Stimulated activated CD4-positive, alpha-beta T cell treated with anti-CD3 and anti-CD28 coated beads, Interleukin-4, amount 100 ng/mL, for 1 hour (primary cell): ENCODE measurements at places on chromosomes 6 and 20.
A peak's percentile ranks its signal among the peaks of the same experiment; 100 is the strongest.

DNA sequence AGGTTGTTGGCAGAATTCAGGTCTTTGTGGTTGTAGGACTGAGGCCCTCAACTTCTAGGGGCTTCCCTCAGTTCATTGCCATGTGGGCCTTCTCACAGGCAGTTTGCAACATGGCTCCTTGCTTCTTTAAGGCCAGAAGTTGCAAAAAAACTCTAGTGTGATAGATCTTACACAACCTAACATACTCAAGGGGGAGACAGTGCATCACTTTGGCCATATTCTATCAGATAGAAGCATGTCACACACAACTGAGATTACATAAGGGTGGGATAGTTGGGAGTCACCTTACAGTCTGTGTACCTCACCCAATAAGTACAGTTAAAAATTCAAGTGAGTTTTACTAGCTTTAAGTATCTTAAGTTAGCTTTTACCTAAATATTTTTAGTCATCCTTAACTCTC is 1.6 kb downstream of the SIRPD start:
- no peak for DNase-seq

DNA sequence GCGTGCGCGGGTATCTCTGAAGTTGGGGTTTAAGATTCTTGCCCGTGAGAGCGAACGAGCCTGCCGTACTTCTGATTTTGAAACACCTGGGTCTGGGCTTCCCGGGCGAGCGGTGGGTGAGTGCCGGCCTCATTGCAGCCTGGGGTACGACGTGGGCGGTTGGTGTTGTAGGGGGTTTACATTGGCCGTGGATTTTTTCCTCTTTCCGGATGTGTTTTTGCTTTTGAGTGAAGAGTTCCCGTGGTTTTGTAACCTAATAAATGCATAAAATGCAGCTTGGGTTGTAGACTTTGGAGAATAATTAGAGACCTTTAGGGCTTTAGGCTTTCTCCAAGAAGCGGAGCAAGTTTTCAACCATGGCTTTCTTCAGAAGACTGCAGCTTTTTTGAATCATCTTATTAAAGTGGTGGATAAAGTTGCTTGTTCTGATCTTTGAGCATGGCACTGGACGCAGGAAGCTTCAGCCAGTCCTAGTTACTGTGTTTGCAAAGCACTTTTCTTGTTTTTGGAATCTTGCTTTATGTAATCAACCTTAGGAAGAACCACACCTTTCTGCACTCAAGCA is 314 bp downstream of the FARS2 start:
- DNase-seq: no peak

GRCh38 chr6:96911171-96911570 is 13.4 kb upstream of the KLHL32 start:
- DNase-seq: no peak

DNA sequence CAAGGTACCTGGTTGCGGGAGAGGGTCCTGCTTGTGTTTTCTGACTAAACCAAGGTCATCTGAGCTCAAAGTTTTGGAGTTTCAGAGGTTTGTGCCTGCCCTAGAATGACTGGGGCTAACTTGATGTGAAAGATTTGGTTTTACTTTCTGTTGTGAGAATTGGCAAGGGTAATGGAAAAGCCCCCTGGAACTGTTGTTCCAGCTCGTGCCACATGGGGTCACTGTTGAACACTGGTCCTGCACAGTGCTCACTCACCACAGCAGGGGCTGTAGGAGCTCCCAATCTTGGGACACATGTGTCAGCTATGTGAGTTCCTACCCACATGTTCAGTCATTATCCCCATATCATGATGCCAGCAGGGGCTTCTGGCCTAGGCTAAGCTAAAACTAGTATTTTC is 6.5 kb downstream of the TGM6 start:
- DNase-seq: peak; percentile 60

GRCh38 chr6:5046430-5046829 is 38.7 kb upstream of the PPP1R3G start:
- no peak for DNase-seq

- no peak for DNase-seq
Observed at GRCh38 chr6:24145690-24146131, 19.7 kb downstream of the NRSN1 start.
